Ascending aorta (tissue), 2 donors: ENCODE measurements at places on chromosomes 5 and 9.

DNA sequence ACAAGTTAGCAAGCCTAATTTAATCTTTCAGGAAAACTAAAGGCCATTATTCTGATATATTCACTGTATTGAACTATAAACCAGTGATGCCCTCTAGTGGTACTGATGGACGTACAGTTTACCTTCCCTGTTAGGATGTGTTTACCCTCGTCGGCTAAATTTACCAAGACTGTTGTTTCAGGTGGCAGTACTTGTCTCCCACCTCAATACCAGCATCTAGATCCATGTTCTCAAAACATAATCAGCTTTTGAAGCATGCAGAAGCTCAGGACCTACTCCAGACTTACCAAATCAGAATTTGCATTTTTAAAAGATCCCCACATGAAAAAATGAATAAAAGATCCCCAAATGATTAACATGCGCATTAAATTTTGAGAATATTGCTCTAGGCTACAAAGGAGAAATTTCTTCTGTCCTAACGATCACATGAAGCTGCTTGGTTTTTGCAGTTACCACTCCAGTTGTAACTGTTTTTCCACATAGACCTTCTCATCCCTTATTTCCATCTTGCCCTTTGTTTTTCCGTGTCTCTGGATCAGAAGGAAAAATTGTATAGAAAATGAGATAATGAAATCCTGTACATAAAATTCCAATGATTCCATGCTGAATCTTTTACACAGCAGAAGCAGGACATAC is 3.2 kb upstream of the BAAT start:
- DNase-seq = no peak
- no peaks in the 10 kb centered on the region for H3K27me3 ChIP-seq
- peaks cover 10% of the 10 kb centered on the region for H3K36me3 ChIP-seq
- no peaks in the 10 kb centered on the region for H3K4me1 ChIP-seq
- H3K27ac ChIP-seq = no peak overlapping the region

DNA sequence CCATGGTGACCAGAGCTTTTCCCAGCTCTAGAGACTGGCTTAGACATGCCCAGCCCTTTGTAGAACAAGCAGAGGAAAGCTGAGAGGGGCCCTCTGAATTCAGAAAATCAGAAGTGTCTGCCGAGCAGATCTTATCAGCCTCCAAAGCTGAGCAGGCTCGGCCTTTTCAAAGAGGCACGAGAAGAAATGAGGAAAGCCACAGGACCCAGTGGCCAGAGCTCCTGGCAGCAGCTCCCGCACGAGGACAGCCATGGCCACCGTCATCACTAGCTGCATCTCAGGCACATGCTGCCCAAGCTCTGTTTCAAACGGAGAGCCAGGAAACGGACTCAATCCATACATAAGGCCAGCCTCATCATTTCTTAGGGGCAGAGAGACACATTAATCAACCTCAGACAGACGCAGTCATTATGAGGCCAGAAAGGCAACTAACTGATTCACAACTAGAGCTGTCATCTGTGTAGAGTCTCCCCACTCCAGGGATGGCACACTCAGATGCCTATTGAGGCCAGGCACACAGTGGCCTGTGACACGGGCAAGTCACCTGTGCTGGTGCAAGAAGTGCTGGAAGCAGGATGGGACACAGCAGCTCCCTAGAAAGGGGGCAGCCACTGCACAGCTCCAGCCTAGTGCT is 194.7 kb downstream of the FRMD3 start:
- DNase-seq = no peak
- H3K27me3 ChIP-seq = no peaks in the 10 kb centered on the region
- no peak overlapping the region for H3K4me3 ChIP-seq
- no peaks in the 10 kb centered on the region for H3K4me1 ChIP-seq
- no peak overlapping the region for H3K27ac ChIP-seq

DNA sequence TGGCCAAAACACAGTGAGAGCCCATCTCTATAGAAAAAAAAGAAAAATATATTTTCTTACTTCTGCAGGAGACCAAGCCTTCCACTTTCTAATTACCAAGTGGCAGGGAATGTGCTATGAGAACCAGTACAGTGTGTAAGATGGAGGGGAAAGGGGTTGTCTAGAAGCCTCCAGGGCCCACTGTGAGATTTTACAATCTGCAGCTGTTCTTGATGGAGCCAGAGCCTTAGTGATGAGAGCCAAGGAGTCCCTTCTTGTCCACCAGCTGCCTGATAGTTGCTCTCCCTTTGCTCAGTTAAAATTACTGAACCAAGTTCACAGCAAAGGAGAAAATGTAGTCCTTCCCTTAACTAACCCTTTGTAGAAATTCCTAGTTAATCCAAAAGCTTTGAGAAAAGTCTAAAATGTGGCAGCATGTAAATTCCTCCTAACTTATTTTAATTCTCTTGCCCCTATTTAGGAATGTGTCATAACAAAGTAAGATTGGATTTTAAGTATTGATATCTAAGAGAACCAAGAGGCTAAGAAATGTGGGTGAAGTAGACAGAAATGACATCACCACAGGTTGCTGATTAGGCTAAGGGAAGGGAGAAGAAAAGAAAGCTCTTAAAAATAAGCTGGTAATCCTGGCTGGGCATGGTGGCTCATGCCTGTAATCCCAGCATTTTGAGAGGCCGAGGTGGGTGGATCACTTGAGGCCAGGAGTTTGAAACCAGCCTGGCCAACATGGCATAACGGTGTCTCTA is 19.3 kb downstream of the SRP19 start:
- no peaks in the 10 kb centered on the region for H3K4me1 ChIP-seq
- H3K27me3 ChIP-seq = no peaks in the 10 kb centered on the region
- H3K27ac ChIP-seq = no peak overlapping the region
- no peak overlapping the region for H3K4me3 ChIP-seq
- H3K36me3 ChIP-seq = peaks cover 32% of the 10 kb centered on the region

- DNase-seq = no peak
- no peaks in the 10 kb centered on the region for H3K36me3 ChIP-seq
- H3K4me1 ChIP-seq = no peaks in the 10 kb centered on the region
- H3K27ac ChIP-seq = no peak overlapping the region
Observed at GRCh38 chr9:19451240-19452087, 42.7 kb downstream of the ACER2 start.

- no peaks in the 10 kb centered on the region for H3K4me1 ChIP-seq
- H3K36me3 ChIP-seq = no peaks in the 10 kb centered on the region
- no peaks in the 10 kb centered on the region for H3K27me3 ChIP-seq
- H3K27ac ChIP-seq = no peak overlapping the region
- no peak overlapping the region for H3K4me3 ChIP-seq
Observed at GRCh38 chr5:111984044-111984443, 227.1 kb upstream of the NREP start.

- no peak for DNase-seq
- no peaks in the 10 kb centered on the region for H3K36me3 ChIP-seq
- H3K4me1 ChIP-seq = peaks cover 33% of the 10 kb centered on the region
- peak overlapping the region; percentile 91 for H3K27ac ChIP-seq
- H3K4me3 ChIP-seq = peak overlapping the region; percentile 99
Observed at GRCh38 chr9:97504381-97505216, 3.1 kb downstream of the TMOD1 start.

DNA sequence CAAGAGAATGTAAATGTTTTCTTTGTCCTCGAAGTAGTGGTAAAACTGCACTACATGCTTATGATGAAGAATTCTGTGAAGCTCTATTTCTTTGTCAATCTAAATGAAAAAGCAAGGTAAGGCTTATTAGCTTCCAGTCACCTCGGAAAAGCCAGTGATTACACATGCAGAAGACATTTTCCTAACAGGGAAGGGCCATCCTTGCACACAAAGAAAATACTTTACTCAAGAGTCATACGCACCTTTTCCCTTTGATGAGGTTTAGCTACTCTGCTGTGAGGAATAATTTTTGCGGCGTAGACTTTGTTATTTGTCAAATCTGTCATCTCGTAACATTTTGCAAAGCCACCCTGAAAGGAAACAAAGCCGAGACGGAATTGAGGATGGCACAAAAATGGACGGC is 1.1 kb downstream of the PLK2 start:
- H3K27ac ChIP-seq = no peak overlapping the region
- peaks cover 39% of the 10 kb centered on the region for H3K36me3 ChIP-seq
- peak overlapping the region; percentile 83 for H3K4me3 ChIP-seq
- no peaks in the 10 kb centered on the region for H3K4me1 ChIP-seq
